ENCODE measurements at places on chromosomes 1 and 21. TPM values are rescaled to one million over a fixed set of nuclear protein-coding genes. Genes with fewer than 3 reads are reported as not detected.
A peak's percentile ranks its signal among the peaks of the same experiment; 100 is the strongest.

Gene YOD1
- polyA plus RNA-seq: 2.6 TPM

DNA sequence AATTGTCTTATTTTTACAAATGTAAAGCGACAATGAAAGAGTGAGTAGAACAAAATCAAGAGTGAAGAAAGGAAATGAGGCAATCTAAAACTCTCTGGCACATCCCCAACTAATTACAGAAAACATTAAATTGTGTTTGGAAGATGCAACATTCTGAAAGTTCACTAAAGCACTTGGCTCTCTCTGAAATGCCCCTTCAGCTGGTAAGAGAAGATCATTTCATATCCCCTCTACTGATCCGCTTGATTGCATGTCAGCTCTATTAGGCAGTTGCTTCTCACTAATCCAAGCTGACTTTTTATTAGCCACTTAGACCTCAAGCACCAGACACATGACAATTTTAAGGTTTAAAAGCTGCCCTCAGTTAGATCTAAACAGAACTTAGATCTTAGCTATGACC lies 262.8 kb upstream of the PRMT6 start:
- no peak for DNase-seq

GRCh38 chr1:243892456-243892855 lies 42.4 kb upstream of the AKT3 start:
- no peak for DNase-seq

Gene RNU1-4
- polyA plus RNA-seq: not detected

GRCh38 chr1:173383351-173383750 lies 93.8 kb upstream of the PRDX6 start:
- no peak for DNase-seq

DNA sequence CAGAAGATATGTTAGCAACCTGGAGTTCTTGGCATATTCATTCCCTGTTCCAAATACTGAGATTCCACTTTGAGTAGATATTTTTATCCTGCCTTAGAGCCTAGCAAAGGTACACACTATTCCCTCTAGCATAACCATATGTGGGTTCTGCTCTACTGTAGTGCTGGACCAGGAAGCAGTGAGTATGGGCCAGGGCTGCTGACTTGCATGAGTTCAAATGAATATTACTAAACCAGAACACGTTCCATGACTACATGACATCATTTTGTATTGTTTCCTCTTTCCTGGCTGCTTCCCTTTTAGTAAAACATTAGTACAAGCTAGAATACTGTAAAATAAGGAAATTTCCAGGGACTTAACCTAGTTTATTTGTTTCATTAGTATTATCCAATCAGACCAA lies 41.1 kb downstream of the TNFSF18 start:
- DNase-seq: peak; percentile 6

GRCh38 chr1:22612671-22613571 lies 23.5 kb upstream of the C1QA start:
- DNase-seq: no peak

Gene ERICH3
- polyA plus RNA-seq: 0.07 TPM

Gene MROH9
- not detected for polyA plus RNA-seq

DNA sequence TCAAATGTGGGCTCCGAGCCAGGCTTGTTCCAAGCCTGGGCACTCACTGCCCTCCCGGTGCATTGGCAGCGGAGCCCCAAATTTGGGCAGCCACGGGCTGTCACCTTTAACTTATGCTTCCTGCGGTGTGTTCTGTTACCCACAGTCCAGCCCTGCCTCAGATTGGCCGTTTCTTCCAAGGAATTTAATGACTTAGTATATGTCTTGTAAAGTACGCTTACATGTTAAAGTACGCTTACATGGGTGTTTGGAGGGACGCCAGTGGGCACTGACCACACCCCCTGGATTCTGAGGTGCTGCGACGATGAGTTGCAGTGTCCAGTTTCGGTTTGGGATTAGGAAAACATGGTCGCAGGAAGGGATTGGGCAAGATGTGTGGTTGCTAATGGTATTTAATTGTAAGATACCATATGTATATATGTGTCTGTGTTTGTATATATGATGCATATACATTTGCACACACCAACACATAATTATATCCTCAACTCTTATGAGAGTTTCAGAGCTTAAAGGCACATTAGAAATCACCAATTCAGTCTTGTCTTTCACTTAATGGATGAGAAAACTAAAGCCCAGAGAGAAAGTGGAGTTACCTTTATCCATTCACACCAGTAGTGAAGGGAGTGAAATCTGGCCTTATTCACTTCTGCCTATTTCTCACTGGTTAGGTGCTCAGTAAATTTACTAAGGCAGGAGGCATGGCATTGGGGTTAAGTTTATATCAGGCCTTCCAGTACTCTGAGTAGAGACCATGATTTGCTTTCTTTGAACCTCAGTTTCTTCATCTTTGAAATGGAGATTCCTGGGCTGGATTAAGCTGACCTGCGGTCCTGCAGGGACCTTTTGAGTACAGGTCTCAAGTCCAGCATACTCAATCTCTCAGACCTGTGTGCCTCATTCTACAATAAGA lies 1.0 kb downstream of the SMYD2 start:
- DNase-seq: peak; percentile 64

DNA sequence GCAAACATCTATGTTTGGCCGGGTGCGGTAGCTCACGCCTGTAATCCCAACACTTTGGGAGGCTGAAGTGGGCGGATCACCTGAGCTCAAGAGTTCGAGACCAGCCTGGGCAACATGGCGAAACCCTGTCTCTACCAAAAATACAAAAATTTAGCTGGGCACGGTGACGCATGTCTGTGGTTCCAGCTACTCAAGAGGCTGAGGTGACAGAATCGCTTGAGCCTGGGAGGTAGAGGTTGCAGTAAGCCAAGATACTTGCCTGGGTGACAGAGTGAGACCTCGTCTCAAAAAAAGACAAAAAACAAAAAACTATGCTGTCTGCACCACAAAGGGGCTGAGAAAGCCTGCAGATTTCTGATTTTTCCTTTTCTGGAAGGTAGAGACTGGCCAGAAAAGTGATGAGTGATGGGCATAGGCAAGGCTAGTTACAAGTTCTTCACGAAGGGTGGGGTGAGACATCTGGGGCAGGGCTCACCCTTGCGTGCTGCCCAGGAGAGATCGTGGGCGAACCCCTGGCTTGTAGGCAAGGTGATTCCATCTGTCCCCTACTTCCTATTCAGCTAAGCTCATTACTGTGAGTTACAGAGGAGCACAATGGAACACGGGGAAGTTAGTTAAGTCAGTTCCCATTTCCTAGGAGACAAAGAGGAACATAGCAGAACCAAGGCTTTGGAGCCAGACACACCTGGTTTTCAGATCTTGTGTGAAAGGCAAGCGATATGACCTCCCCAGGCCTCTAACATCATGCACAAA lies 3.2 kb downstream of the SLC2A1 start:
- no peak for DNase-seq

GRCh38 chr1:20634065-20634593 lies 871 bp downstream of the PINK1 start:
- DNase-seq: no peak

- no peak for DNase-seq
Measured at GRCh38 chr1:177779166-177779965, 190.5 kb downstream of the SEC16B start.

Gene SLFNL1
- 0.14 TPM for polyA plus RNA-seq

- peak; percentile 48 for DNase-seq
Measured at GRCh38 chr1:234533034-234533891, 54.3 kb upstream of the TARBP1 start.

DNA sequence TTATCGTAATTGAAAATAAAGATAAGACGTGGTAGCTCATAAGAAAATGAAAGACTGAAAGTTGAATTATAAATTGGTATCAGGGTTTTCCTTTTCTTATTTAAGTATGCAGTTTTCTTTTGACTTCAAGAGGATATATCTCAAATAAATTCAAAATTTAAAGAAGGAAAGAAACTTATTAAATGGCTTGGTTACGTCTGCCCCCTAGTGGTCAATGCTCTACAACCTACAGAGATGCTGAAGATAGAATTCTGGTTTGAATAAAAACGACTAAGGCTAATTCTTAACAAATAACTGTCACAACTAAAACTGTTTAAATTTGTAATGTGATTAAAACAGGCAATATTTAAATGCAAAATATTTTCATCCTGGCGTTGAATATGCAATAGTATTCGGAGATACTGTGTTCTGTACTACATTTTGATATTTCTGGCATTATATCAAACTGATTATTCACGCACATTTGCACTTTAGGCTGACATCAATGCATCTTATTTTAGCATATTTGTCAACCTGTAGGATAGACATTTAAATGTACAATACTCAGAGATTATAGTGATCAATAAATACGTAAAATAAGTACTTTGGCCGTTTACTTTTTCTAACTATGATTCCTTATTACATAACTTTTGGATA lies 26.8 kb downstream of the IFI44 start:
- DNase-seq: no peak

DNA sequence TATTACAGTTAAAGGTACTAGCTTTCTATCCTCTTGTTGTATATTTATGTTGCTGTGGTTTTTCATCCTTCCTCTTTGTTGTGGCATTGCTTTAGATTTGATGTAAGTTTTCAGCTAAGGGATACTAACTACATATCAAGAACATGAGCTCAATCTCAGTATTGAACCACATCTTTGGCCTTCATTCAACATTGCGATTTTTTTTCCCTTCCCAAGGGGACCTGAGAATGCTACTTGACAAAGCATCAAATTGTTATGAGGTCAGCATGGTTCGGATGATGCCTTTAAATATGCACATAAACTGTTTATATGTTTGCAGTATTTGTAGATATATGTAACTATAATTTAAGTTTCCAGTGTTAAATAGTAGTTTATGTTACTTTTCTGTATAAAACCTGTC lies 31.7 kb upstream of the GPR88 start:
- no peak for DNase-seq

Gene CDC42
- polyA plus RNA-seq: 137 TPM

DNA sequence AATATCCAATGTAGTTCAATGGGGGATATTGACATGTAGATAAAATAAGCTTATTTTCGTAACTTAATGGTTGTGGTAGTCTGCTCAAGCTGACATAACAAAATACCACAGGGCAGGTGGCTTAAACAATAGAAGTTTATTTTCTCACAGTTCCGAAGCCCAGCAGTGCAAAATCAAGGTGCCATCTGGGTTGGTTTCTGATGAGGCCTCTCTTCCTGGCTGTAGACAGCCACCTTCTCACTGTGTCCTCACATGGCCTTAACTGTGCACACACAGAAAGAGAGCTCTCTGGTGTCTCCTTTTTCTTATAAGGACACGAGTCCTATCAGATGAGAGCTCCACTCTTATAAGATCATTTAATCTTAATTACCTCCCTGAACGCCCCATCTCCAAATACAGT lies 64.8 kb upstream of the IPO9 start:
- no peak for DNase-seq

Gene CNTN2
- polyA plus RNA-seq: 0.13 TPM

Gene GREM2
- polyA plus RNA-seq: 0.01 TPM

- no peak for DNase-seq
Measured at GRCh38 chr1:64072089-64072793, 131.2 kb upstream of the UBE2U start.

DNA sequence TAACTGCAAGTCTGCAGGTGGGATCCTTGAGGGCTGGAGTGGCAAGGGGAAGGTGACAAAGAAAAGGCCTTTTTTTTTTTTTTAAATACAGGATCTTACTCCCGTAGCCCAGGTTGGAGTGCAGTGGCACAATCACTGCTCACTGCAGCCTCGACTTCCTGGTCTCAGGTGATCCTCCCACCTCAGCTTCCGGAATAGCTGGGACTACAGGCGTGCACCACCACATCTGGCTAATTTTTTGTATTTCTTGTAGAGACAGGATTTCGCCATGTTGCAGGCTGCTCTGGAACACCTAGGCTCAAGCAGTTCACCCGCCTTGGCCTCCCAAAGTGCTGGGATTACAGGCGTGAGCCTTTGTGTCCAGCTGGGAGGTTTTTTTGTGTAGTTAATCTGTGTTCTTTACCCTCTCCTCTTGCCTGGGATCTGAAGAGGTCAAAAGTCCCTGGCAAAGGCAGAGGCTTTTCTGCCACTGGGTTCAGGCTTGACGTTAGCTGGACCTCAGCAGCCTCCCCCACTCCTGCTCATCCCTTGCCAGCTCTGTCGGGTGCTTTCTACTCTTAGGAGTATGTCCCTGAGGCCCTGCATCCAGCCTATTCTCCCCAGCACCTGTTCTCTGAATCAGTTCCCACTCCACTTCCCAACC lies 5.2 kb downstream of the IL6R start:
- no peak for DNase-seq

All from heart right ventricle (tissue), 16 donors.